ENCODE measurements at places on chromosomes 2 and 18.

- no peak for DNase-seq
Measured at GRCh38 chr2:31246184-31246852, 12.4 kb downstream of the EHD3 start.

- DNase-seq, result no peak
Measured at GRCh38 chr2:215750763-215751162, 262.6 kb downstream of the MREG start.

DNA sequence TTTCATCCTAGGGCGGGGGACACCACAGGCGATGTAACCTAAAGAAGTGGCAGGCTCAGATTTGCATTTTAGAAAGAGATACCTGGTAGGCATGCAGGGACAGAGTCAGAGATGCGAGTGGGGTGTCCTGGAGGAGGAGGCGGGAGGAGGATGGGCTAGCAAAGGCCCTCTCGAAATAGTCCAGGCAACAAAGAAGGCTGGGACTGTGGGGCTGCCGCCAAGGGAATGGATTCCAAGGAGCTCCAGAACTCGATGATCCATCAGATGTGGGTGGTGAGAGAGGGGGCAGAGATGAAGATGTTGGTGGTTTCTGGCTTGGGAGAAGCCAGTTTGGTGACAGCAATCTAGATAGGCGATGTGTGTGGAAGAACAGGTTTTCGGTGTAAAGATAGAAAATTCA is 12.5 kb upstream of the INPP5D start:
- DNase-seq, result no peak

DNA sequence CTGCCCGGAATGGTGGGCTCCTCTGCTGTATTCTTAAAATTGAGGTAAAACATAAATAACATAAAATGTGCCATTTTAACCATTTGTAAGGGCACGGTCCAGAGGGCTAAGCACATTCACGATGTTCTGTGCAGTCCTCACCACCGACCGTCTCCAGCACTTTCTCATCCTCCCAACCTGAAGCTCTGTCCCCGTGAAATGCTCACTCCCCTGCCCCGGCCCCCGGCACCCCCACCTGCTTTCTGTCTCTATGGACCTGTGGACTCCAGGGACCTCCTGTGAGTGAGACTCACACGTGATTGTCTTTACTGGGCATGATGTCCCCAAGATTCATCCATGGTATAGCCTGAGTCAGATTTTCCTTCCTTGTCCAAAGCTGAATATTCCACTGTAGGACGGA is 38.7 kb upstream of the CTDP1 start:
- DNase-seq, result no peak

DNA sequence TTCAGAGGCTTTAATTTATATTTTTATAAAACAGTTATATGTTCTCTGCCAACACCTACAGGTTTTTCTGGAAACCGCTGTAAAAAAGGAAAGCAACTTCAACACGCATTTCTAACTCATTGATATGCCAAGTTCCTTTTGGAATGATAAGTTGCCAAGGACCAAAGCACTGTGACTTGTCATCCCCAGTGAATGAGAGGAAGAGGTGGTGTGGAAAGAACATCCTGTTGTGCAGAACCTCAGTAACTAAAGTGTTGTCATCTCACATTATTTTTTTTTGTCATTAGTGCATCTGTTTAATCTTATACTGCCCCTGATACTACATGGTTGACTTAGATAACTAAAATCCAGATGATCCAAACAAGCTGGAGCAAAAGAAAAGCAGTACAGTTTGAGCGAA is 96.0 kb upstream of the NEUROD1 start:
- DNase-seq, result peak; percentile 60

- DNase-seq, result no peak
Measured at GRCh38 chr2:123566291-123566946, 458.7 kb upstream of the CNTNAP5 start.

- peak; percentile 11 for DNase-seq
Measured at GRCh38 chr2:158204741-158205165, 103.1 kb downstream of the UPP2 start.

- peak; percentile 53 for DNase-seq
Measured at GRCh38 chr2:60560734-60561644, 7.5 kb upstream of the BCL11A start.
